ENCODE measurements at places on chromosomes 11 and 22.
A peak's percentile ranks its signal among the peaks of the same experiment; 100 is the strongest.

DNA sequence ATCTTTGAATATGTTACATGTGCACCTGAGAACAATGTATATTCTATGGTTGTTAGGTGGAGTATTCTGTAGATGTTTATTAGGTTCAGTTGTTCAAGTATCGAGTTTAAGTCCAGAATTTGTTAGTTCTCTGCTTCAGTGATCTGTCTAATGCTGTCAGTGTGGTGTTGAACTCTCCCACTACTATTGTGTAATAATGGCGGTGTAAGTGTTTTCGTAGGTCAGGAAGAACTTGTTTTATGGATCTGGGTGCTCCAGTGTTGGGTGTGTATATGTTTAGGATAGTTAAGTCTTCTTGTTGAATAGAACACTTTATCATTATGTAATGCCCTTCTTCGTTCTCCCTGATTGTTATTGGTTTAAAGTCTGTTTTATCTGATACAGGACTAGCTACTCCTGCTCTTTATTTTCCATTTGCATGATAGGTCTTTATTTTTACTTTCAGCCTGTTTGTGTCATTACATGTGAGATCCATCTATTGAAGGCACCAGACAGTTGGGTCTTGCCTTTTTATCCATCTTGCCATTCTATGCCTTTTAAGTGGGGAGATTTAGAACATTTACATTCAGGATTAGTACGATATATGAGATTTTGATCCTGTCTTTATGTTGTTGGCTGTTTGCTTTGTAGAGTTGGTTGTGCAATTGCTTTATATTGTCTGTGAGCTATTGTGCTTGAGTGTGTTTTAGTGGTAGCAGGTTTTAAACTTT, 121.6 kb downstream of the DDX10 start:
- no peak for DNase-seq

DNA sequence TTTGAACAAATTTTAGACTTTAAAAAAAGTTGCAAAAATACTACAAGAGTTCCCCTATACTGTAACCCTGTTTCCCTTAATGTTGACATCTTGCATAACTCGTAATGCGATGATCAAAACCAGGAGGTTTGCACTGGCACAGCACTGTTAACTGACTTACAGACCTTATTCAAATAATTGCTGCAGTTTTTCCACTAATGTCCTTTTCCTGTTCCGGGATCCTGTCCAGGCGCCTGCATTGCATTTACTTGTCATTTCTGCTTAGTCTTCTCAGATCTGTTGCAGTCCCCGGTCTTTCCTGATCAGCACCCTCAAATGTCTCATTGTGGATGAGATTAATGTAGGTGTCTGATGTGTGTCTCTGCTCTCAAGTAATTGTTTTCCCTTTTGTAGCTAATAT, 32.0 kb downstream of the APLP2 start:
- no peak for DNase-seq

- no peak for DNase-seq
These were observed 83.4 kb upstream of the SORL1-AS1 start for GRCh38 chr11:121536126-121536525.

DNA sequence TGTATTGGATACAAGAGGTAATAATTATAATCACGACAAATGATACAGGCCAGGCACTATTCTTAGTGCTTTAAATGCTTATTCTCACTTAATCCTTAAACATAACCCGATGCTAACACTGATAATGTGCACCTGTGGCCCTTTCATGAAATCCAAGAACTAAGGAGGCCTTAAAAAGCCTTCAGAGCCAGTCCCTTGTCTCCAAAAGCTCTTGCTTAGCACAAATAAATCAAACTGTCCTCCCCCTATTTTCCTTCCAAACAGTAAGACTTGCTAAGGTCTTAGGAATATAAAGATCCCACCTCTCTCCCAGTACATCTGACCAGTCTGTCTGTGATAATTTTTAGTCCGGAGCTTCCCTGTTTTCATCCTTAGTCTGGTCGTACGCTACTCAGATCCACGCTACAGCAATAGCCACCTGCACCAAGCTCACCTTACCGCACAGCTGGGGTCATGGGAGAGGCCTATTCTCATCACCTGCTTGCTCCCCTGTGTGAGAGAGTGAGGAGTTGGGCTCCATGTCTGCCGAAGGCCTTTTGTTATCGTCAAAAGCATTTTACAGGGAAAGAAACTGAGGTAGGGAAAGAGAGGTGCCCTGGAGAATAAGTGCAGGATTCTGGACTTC, 16.9 kb downstream of the FXYD6 start:
- DNase-seq = no peak

DNA sequence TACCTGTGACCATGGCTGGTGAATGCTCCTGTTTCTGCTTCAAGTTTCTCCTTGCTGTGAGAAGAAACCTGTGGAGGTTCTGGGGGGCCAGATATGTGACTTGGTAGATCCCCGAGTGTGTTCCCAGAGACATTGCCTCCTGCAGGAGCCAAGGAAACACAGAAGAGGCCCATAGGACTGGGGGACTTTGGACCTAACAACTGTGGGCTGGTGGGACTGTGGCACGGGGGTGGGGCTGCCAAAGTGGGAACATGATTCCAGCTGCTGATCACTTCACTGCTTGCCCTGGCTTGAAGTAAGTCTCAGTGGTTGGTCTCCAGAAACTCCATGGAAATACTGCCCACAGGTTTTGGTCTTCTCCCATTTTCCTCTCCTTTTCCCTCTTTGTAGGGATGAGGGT, 4.1 kb upstream of the NR1H3 start:
- DNase-seq = no peak

DNA sequence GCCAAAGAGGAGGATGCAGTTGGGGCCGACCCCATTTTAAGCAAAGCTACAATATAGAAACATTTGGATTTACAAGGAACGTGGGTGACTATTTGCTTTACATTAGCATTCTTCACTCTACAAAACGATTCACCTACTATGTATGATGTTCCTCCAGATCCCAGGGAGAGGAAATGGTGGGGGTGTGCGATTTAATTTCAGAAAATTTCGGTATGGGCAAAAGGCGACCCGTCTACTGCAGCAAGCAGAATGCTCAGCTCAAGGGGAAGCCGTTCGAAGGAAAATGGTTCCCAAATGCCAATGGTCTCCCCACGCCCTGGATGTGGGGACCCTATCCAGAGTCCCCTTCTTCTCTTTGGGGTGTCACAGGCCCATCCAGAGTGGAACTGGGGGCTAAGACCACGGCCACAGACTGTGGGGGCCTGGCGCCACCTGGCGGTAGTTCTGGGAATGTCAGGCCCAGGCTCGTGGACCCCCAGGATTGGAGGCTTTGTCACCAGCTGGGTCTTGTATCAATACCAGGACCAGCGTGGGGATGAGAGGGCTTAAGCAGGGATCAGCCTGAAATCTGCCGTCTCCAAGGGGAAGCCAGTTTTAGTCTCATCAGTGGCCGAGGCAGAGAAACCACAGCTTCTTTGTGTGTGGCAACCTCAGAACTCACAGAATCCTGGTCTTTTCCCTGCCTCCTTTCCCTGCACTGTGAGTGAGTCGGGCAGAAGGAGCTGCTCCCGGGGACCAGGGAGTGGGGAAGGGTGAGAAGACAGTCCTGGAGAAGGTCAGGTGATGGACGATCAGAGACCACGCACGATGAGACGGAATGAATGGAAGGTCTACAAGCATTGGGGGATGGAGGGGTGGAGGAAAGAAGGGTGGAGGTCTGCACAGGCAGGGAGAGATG, 8.4 kb downstream of the LRRC10B start:
- no peak for DNase-seq

GRCh38 chr11:112115386-112115785, 28.7 kb downstream of the SDHD start:
- DNase-seq = no peak

GRCh38 chr11:131749101-131749500, 378.7 kb downstream of the NTM start:
- no peak for DNase-seq

DNA sequence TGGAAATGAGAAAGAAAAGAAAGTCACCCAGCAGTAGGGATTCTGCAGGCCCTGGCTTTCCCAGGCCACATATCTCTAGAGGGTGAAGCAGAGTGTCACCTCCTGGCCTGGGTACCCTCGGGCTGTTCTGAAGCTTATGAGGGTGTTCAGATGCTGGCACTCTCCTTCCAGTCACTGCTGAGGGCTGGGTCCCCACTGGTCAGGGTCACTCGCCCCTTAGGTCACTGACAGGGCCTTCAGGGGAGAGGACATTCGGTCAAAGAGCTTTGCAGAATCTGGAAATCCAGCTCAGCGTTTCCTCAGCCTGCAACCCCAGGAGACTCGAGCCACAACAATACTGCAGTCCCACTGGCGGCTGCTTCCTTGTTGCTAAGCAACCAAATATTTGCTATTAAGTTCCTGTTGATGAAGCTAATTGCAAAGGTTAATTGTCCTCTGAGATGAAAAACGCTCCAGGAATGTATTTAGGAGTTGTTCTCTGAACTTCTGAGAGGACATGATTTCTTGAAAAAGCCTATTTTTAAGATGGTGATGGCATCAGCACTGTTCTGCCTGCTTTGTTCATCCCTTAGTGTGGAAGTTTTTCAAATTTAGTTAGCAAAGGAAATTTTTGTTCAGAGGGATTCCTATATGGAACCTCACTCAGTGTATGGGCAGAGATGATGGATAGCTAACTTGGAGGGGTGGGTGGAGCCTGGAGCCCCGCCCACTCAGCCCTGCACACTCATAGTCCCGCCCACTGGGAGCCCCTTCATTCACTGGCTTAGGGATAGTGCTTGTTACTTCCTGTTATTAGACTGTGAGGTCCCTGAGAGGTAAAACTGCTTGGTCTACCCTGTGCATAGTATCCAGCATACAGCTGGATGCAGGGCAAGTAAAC, 109.2 kb downstream of the CSNK2A3 start:
- peak; percentile 85 for DNase-seq

All from islet precursor cell (in vitro differentiated cells).